Activated T-helper 1 cell treated with anti-CD3 and anti-CD28 coated beads, Interleukin-2, amount 50 U/mL, for 16 hours (primary cell): ENCODE measurements at places on chromosomes 1 and 21.

DNA sequence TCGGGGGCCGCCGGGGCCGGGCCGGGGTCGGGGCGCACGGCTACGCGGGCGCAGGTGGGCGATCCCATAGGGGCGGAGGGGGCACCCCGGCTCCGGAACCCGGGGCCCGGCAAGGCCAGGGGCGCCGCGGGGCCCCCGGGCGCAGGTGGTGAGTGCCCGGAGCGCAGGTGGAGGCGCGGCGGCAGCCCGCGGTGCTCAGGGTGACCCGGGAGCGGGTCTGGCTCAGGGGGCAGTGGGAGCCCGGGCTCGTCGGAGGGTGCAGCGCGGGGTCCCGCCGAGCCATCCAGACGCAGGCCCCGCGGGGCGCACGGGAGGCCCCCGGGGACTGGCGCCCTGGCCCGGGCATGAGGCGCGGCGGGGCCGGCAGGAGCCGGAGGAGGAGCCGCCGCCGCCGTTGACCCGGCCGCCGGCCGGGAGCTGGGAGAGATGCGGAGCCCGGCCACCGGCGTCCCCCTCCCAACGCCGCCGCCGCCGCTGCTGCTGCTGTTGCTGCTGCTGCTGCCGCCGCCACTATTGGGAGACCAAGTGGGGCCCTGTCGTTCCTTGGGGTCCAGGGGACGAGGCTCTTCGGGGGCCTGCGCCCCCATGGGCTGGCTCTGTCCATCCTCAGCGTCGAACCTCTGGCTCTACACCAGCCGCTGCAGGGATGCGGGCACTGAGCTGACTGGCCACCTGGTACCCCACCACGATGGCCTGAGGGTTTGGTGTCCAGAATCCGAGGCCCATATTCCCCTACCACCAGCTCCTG, 489 bp downstream of the CELSR2 start:
- no peak for DNase-seq

- no peak for DNase-seq
These were observed 119.9 kb downstream of the FASLG start for GRCh38 chr1:172778456-172779455.

GRCh38 chr1:198253668-198254067, 96.9 kb downstream of the NEK7 start:
- DNase-seq = no peak

GRCh38 chr1:25117233-25117823, 115.0 kb downstream of the SYF2 start:
- no peak for DNase-seq

GRCh38 chr21:15309022-15309590, 244.3 kb upstream of the NRIP1 start:
- DNase-seq = no peak

DNA sequence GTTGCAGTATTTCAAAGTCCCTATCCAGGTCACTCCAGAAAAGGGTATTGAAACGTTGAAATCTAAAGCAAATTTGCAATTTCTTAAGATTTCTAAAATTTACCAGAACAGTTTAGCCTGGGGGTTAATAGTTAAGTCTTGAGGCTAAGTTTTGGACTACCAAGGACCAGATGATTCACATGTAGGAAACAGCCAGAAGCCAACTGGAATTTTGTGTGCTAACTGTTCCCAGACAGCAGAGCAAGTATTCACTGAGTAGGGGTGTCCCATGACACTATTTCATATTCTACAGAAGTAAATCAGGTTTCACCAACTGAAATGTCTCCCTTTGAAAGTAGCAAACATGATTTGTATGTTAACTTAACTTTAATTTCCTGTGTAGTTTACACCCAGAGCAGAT, 11.5 kb upstream of the C1orf105 start:
- DNase-seq = no peak

DNA sequence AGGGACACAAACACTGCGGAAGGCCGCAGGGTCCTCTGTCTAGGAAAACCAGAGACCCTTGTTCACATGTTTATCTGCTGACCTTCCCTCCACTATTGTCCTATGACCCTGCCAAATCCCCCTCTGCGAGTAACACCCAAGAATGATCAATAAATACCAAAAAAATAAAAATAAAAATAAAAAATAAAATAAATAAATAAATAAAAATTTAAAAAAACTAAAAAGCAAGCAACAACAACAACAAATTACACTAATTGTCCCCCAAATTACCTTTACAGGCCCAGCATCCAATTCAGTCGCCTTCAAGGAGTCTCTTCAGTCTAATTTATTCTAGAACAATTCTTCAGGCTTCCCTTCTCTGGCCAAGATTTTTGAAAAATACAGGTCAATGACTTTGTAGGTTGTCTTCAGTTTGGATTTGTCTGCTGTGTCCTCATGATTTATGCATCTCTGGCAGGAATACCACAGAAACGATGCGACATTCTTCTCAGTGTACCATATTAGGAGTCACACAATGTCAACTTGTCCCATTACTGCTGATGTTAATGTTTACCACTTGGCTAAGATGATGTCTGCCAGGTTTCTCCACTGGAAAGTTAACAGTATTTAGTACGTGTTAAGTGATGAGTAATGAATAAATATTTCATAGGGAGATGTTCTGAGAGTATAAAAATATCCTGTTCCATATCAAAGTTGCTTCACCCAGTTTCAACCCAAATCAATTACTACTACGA, 20.3 kb upstream of the BMP8B start:
- no peak for DNase-seq

GRCh38 chr1:31705080-31705866, 1.5 kb upstream of the COL16A1 start:
- peak; percentile 37 for DNase-seq

- DNase-seq = no peak
These were observed 8.9 kb upstream of the RGS1 start for GRCh38 chr1:192566657-192567056.

DNA sequence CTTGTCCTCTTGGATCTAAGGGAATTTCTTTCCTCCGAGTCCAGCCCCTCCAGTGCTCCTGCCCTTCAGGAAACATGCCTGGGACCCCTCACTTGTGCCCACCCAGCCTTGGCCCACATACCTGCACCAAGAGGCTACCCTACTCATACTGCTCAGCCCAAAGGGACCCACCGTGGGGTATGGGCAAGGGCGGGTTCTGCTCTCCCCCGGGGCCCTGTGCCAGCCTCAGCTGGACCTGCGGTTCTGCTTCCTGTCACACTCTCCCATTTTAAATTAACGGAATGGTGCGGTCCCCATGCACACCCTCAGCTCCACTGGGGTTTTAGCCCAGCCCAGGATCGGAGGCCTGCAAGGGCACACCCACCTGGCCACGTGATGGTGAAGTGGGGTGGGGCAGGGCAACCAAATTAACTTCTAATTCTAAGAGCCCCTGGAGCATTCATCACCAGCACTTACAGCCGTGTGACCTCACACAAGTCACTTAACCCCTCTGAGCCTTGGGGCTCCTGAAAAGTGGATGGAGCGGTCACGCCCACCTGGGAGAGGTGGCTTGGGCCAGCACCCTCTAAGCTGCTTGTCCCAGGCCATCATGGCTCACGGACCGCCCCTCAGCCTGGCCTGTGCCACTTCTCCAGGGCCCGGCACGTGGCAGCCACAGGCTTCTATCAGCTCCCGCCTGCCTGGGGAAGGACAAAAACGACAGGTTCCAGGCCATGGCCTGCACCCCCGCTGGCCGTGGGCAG, 28.3 kb downstream of the TP73 start:
- DNase-seq = no peak
